ENCODE measurements at places on chromosomes 2 and 18. TPM values are rescaled to one million over a fixed set of nuclear protein-coding genes. Genes with fewer than 3 reads are reported as not detected.

DNA sequence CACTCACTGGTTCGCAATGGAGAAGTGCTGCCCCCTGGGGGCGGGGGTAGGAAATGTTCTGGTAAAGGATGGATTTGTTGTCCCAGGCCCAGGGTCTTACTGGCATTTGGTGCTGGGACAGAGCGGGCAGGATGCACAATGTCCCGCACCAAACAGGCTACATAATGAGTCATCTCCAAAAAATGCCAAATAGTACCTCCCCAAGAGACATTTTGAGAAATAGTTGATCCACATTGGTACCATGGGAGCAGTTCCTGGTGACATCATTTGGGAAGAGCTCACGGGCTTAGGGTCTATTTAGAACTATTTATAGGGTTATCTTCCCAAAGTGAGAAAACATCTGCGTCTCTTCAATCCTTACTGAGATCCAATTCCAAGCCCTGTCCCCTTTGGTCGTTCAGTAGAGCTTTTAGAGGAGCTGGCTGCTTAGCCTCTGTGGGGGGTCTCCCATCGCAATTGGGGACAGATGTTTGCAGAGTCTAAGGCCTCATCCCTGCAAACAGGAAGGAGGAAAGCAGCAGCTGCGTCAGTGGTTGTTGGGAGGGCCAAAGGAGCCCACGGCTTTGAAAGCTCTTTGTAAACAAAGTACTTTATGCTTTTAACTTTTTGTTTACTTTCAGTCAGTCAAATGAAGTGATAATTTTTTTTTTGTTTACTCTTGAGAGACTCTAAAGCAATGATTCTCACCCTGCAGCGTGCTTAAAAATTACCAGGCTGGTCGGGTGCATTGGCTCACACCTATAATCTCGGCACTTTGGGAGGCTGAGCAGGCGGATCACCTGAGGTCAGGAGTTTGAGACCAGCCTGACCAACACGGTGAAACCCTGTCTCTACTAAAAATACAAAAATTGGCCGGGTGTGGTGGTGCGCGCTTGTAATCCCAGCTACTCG lies 49.3 kb downstream of the GREB1 start:
- peak; percentile 39 for DNase-seq

- no peak for DNase-seq
Measured at GRCh38 chr2:195813421-195813820, 156.4 kb downstream of the SLC39A10 start.

DNA sequence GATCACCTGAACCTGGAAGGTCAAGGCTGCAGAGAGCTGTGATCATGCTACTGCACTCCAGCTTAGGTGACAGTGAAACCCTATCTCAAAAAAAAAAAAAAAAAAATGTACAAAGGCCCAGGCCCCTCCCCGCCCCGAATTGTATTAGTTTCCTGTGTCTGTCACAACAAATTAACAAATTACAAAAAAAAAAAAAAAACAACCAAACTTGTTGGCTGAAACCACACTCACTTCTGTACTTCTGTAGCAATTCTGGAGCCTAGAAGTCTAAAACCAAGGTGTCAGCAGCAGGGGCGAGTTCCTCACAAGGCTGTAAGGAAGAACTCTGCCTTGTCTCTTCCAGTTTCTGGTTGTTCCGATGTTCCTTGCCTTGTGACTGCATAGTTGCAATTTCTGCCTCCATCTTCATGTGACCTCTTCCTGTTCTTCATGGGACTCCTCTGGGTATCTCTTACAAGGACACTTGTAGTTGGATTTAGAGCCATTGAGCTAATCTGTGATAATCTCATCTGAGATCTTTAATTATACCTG lies 100.8 kb upstream of the ZSWIM2 start:
- DNase-seq: no peak

- DNase-seq: peak; percentile 41
Measured at GRCh38 chr2:141455211-141455826, 675.5 kb downstream of the LRP1B start.

- no peak for DNase-seq
Measured at GRCh38 chr2:225009768-225010167, 32.5 kb downstream of the DOCK10 start.

- DNase-seq: peak; percentile 48
Measured at GRCh38 chr2:60516383-60516811, 37.1 kb downstream of the BCL11A start.

GRCh38 chr18:21997207-21998143 lies 171.9 kb upstream of the GATA6 start:
- peak; percentile 32 for DNase-seq

DNA sequence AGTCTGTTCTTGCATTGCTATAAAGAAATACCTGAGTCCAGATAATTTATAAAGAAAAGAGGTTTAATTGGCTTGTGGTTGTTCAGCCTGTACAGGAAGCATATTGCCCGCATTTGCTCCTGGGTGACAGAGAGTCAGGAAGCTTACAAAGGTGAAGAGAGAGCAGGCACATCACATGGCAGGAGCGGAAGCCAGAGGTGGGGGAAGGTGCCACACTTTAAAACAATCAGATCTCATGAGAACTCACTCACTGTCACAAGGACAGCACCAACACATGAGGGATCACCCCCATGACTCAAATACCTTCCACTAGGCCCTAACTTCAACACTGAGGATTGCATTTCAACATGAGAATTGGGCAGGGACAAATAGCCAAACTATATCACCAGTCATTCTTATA lies 124.8 kb upstream of the COL5A2 start:
- DNase-seq: no peak

DNA sequence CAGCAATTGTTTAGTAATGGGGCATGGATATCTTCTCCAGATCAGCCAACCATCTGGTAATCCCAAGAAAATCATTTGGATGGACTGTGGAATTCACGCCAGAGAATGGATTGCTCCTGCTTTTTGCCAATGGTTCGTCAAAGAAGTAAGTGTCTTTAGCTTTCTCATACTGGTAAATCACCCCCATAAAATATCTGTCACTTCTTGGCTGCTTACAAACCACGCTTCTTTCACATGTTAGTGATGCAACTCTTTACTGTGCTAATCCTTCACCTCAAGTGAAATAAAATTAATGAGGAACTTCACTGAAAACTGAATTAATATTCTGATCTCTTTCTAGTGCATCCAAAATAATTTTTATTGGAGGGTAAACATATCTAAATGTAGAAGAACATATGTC lies 18.9 kb downstream of the CPO start:
- DNase-seq: no peak

DNA sequence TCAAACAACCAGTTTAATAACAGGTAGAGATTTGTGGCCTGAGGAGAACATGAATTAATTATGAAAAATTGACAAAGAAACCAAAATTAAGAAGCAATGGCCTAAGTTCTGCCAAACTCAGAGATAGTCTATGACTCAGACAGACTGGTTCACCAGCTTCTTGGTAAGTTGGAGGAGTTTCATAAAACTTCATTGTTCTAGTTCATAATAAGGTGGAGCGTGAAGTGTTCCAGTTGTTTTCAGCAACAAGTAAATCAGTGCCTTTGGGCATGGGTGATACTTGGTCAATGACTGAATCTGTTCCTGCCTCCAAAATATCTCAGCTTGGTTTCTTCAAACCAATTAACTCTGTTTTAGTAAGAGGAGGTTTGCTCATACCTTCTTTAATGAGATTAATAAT lies 40.0 kb downstream of the SLC40A1 start:
- DNase-seq: peak; percentile 79

DNA sequence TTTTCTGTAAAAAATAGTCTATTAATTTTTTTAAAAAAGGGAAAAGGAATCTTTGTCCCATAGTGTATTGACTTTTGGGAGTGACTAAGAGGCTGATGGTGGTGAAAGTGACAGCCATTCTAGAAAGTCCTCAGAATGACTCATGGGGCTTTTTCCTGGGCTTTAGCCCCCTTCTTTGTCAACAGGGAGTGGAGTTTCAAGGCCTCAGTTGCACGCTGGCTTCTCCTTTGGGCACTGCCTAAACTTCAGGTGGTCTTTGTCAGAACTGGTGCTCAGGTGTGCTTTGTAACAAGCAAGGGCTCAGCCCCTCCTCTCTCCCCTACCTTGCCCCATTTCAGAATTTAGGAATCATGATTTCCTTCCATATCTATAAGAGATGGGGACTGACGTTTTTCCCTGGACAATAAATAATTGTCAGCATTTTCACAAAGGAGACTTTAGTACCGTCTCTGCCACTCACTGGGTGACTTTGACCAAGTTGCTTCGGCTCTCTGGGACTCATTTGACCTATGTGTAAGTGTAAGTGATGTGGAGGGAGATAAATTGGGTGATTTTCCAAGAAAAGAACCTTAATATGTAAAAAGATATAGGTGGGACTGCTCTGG lies 61.2 kb upstream of the IGFBP2 start:
- no peak for DNase-seq

DNA sequence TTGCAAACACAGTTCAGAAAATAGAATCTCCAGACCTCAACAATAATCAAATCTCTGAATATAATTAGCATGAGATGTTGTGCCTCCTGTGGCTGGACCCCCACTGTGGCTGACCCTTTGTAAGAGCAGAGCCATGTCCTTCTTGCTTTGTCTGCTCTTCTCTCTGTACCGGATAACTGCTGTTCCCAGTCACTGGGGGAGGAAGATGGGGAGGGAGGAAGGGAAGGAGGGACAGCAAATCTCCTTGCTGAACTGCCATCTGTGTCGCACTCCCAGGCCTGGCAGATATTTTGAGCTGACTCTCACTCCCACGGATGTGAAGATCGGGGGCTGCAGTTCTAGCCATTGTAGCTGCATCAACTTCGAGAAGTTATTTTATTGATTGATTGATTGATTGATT lies 319.0 kb upstream of the CXCR4 start:
- no peak for DNase-seq

DNA sequence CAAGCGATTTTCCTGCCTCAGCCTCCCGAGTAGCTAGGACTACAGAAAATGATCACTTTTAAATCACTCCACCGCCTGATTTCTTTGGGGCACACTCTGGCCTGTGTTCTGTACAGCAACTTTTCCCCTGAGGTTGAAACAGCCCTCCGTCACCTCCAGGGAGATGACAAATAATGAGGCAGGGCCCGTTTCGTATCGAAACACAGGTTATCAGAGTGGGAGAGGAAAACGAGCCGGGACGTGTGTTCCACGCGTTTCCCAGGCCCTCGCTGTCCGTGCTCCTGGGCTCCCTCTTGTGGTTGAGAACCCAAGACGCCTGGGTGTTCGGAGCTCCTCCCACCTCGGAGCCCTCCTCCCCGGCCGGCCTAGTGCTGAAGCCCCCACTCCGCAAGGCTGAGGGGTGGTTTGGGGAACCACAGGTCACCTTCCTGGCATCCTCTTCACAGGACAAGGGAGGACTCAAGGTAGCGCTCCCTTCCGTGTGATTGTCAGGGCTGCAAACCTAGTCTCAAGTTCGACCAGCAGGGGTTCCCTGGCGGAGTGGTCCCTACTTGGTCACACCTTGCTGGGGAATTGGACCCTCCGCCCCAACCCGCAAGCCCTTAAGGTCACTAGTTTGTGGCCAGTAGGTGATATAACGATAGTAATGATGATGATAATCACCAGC lies 12.8 kb downstream of the ATP6V1B1 start:
- peak; percentile 50 for DNase-seq

DNA sequence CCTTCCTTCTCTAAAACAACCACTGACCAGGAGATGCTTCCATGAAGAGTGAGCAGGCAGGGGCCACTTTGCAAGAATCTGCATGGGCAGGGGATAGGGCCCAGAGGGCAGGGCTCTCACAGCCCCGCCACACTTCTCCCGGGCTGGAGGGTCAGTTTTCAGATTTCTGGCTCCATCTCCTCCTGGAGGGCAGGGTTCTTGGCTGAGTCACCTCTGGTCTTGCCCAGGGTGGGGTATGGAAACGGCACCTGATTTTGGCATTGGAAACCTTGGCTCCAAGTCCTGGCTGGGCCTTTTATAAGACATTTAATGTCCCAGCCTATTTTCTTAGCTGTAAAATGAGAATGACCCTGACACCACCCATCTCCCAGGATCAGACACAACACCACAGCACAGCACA lies 27.6 kb upstream of the ASPRV1 start:
- DNase-seq: no peak

DNA sequence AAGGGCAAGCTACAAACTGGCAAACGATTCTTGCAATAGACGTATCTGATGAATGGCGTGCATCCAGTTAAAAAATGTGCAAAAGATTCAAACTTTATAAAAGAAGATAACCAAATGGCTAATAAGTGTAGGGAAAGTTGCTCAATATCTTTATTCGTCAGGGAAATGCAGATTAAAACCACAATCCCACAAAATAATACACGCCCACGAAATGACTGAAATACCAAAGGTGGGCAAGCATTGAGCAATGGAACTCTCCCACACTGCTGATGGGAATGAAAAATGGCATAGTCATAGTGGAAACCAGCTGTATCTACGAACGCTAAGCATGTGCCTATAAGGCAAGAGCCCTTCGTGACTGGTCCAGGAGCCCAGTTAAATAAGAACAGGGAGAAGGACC lies 168.6 kb upstream of the SIX2 start:
- peak; percentile 97 for DNase-seq

- no peak for DNase-seq
Measured at GRCh38 chr2:179048099-179048498, 1.8 kb downstream of the CCDC141 start.

DNA sequence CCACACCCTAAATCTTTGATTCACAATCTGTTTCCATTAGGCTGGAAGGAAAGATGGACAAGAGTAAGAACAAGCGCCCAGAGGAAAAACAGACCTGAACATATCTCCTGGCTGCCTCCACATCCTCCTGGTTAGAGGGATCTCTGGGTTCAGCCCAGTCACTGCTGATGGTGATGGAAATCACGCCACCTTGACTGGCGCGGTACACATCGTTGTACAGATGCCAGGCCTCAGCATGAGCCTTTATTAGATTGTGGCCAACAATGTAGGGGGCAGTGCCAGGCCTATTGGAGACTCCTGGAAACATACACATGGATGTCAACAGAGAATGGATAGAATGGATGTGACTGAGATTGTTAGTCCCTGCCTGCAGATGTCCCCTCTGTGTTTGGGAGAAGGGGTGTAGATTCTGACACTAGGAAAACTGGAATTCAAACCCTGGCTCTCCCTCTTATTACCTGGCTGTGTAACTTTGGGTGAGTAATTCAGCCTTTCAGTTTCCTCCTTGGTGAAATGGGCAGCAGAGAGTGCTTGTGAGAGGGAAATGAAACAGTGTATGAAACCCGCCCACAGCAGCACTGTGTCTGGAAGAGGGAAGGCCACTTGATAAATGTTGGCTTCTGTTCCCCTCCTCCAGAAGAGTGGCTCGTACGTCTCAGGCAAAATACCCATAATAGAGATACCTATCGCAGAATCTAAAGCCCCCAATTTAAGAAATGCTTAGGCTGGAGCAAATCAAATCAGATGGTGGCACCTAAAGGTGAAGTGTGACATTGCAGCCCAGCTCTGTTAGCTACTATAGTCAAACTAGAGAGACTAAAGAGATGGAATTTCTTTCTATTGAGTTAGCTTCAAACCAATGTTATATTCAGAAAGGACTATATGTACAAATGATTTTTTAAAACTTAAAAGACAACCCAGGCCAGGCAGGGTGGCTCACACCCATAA lies 36.2 kb downstream of the LCT start:
- no peak for DNase-seq

GRCh38 chr2:48901416-48901815 lies 145.9 kb upstream of the LHCGR start:
- DNase-seq: no peak

GRCh38 chr2:78644854-78645253 lies 380.6 kb upstream of the REG3G start:
- DNase-seq: no peak

SRD5A2 gene
- under 0.01 TPM for total RNA-seq

CNRIP1 gene
- total RNA-seq: under 0.01 TPM

MERTK gene
- 0.48 TPM for total RNA-seq

ALK gene
- total RNA-seq: not detected

KCNJ3 gene
- total RNA-seq: not detected

CABYR gene
- total RNA-seq: 9.0 TPM

ERBB4 gene
- total RNA-seq: not detected
